ENCODE measurements at places on chromosomes 2 and 18. TPM values are rescaled to one million over a fixed set of nuclear protein-coding genes. Genes with fewer than 3 reads are reported as not detected.
A peak's percentile ranks its signal among the peaks of the same experiment; 100 is the strongest.

The RAD51AP2 gene
- not detected for total RNA-seq

The MAP4K3 gene
- total RNA-seq: 0.95 TPM

The L3MBTL4 gene
- total RNA-seq: 8.7 TPM

GRCh38 chr2:16624436-16624780 lies 41.2 kb downstream of the CYRIA start:
- no peaks in the 10 kb centered on the region for H3K36me3 ChIP-seq
- DNase-seq: no peak
- peaks cover 16% of the 10 kb centered on the region for H3K4me1 ChIP-seq
- no peak overlapping the region for H3K4me3 ChIP-seq
- no peaks in the 10 kb centered on the region for H3K27me3 ChIP-seq

- no peak overlapping the region for H3K27ac ChIP-seq
- no peaks in the 10 kb centered on the region for H3K4me1 ChIP-seq
- H3K27me3 ChIP-seq: no peaks in the 10 kb centered on the region
- H3K36me3 ChIP-seq: no peaks in the 10 kb centered on the region
- no peak for DNase-seq
Observed at GRCh38 chr2:172685467-172685866, 50.2 kb upstream of the RAPGEF4 start.

GRCh38 chr18:33022370-33022769 lies 249.5 kb upstream of the KLHL14 start:
- no peaks in the 10 kb centered on the region for H3K27me3 ChIP-seq
- no peaks in the 10 kb centered on the region for H3K36me3 ChIP-seq
- H3K27ac ChIP-seq: no peak overlapping the region

GRCh38 chr2:17617516-17617915 lies 77.0 kb downstream of the VSNL1 start:
- H3K36me3 ChIP-seq: no peaks in the 10 kb centered on the region
- H3K27ac ChIP-seq: no peak overlapping the region
- no peaks in the 10 kb centered on the region for H3K4me1 ChIP-seq
- H3K4me3 ChIP-seq: no peak overlapping the region

- DNase-seq: no peak
- no peaks in the 10 kb centered on the region for H3K36me3 ChIP-seq
- no peak overlapping the region for H3K4me3 ChIP-seq
- no peak overlapping the region for H3K27ac ChIP-seq
- H3K27me3 ChIP-seq: no peaks in the 10 kb centered on the region
- peaks cover 14% of the 10 kb centered on the region for H3K4me1 ChIP-seq
Observed at GRCh38 chr2:219087361-219087760, 26.6 kb upstream of the IHH start.

- DNase-seq: peak; percentile 56
- no peaks in the 10 kb centered on the region for H3K36me3 ChIP-seq
- H3K27ac ChIP-seq: peak within 1 kb of the TSS; percentile 58
- no peaks in the 10 kb centered on the region for H3K27me3 ChIP-seq
Observed at GRCh38 chr2:30231212-30231995, at the start of gene LBH. TSS of gene LBH (plus strand) at chr2:30231534. CDS start at chr2:30231739, 205 bp downstream.

DNA sequence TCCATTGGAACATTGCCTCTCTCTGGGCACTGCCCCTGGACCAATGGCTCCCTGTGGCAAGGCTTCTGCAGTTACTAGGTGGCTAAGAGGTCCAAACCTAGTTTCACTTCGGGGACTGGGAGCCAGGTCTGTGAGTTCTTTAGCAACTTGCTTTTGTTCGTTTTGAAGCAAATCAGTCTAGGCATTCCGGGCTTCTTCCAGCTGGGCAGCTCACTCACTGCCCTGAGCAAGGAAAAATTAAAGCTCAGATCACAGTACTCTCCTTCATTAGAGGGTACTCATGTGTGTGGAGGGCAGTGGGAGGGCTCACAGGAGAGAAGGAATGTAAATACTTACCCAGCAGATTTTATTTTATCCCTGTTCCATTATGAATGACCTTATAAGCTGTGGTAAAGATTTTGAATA lies 80.3 kb downstream of the SPP2 start:
- no peaks in the 10 kb centered on the region for H3K4me1 ChIP-seq
- no peak for DNase-seq
- H3K36me3 ChIP-seq: no peaks in the 10 kb centered on the region
- H3K27me3 ChIP-seq: peaks cover 2% of the 10 kb centered on the region

The PAX8 gene
- total RNA-seq: 1.2 TPM

The SETBP1 gene
- total RNA-seq: 23.7 TPM

GRCh38 chr2:96839875-96840850 lies 3.7 kb downstream of the ANKRD23 start:
- H3K4me3 ChIP-seq: no peak overlapping the region
- DNase-seq: no peak
- H3K27me3 ChIP-seq: no peaks in the 10 kb centered on the region

DNA sequence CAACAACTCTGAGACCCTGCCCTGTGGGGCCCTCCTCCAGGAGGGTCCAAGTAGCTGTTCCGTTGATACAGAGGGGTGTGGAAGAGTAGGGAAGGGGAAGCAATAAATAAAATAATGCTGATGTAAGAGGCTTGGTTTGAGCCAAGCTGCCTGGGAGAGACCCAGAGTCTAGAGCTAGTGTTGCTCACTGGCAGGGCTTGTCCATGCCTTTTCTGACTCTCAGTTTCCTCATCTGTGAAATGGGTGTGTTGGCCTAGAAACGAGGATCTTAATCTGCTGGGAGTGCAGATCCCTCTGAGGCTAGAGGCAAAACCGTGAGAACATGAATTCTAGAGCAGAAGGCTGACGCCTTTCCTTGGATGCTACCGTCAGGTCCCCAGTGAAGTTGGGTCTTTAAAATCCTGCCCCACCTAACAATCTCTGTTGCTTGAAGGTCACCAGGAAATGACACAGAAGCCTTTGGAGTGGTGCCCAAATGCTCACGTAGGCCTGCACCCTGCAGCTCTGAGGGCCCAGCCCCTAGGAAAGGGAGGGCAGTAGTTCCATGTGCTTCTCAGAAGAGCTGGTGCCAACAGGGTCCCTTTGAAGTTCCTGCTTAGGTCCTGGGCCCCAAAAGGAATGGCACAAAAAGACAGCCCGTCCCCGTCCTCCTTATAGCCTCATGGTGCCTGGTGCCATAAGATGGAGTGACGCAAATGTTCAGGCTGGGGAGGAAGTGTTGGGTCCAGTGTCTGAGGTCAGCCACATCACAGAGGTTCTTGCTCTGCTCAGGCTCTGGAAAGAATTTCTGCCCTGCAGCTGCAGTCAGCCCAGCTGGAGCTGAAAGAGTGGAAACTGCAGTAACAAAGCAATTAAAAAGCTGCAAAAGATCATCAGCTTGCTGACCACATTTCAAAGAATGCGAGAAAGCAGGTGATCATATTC lies 73.2 kb upstream of the SMAD2 start:
- H3K4me3 ChIP-seq: no peak overlapping the region
- H3K27me3 ChIP-seq: peaks cover 4% of the 10 kb centered on the region
- H3K36me3 ChIP-seq: no peaks in the 10 kb centered on the region

GRCh38 chr2:9703085-9703678 lies 72.4 kb upstream of the YWHAQ start:
- no peaks in the 10 kb centered on the region for H3K36me3 ChIP-seq
- no peak for DNase-seq
- peaks cover 5% of the 10 kb centered on the region for H3K4me1 ChIP-seq

The UGT1A4 gene
- 0.21 TPM for total RNA-seq

The POMC gene
- total RNA-seq: 6.2 TPM

DNA sequence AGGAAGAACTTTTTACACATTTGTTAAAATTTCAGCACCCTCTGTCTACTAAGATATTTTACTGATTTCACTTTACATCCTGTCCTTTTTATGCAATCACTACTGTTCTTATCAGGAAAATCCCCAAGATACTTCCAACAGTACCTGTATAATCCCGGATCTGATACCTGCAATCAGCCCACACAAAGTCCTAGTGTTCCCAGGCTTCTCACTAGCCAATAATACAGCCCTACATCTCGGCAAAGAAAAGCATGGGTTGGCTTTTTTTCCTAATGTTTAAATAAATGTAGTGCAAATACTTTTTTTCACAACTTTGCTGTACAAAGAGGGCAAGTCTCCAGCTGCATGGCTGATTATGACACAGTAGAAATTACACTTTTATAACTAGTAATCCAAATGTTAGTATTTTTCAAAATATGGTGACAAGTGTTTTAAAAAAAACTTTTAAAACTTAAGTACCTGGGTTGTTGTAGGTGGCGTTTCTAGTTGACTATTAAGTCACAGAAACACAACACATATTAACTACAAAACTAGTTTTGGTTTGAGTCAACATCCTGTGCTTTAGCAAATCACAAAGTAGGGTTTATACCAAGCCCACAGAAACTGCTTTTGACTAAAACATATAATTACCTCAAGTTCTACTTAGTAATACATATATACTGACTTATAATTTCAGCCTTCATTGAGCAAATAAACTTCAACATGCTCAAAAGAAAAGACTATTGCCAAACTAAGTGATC lies 19.5 kb downstream of the CNOT11 start:
- no peak overlapping the region for H3K4me3 ChIP-seq
- peaks cover 13% of the 10 kb centered on the region for H3K4me1 ChIP-seq
- H3K27me3 ChIP-seq: no peaks in the 10 kb centered on the region

The ATP6V1C2 gene
- not detected for total RNA-seq
